ENCODE measurements at places on chromosomes 12 and 14. TPM values are rescaled to one million over a fixed set of nuclear protein-coding genes. Genes with fewer than 3 reads are reported as not detected.

Gene PTPRB
- 187 TPM for total RNA-seq

Gene SMIM41
- not detected for total RNA-seq

Gene CAND1
- 97.5 TPM for total RNA-seq

Gene ACVR1B
- total RNA-seq: 12.9 TPM

Gene FAM161B
- 3.1 TPM for total RNA-seq

Gene RPGRIP1
- not detected for total RNA-seq

Gene LRIG3
- total RNA-seq: 67.8 TPM

Gene POTEG
- not detected for total RNA-seq

Gene KRT82
- total RNA-seq: not detected

Gene PUS1
- 16.5 TPM for total RNA-seq

Gene DAD1
- total RNA-seq: 324 TPM

Gene KCNA5
- not detected for total RNA-seq

Gene GALNT6
- total RNA-seq: 80.1 TPM

Gene CDKL1
- total RNA-seq: 14.5 TPM

Gene GCH1
- total RNA-seq: 1.4 TPM

Gene PLEK2
- 13.1 TPM for total RNA-seq
